ENCODE measurements at places on chromosomes 7 and 10.

GRCh38 chr10:3756360-3756740 lies 28.7 kb downstream of the KLF6 start:
- no peak for DNase-seq

- DNase-seq, result no peak
Observed at GRCh38 chr7:31074120-31074383, 21.9 kb downstream of the ADCYAP1R1 start.

- DNase-seq, result no peak
Observed at GRCh38 chr10:88401671-88402347, 181.3 kb downstream of the RNLS start.

- no peak for DNase-seq
Observed at GRCh38 chr7:102436118-102436517, 2.7 kb downstream of the ORAI2 start.

Data from CD4-positive, alpha-beta T cell treated with Interleukin-6 for 4 hours (primary cell).